Left colon (tissue), 2 donors: ENCODE measurements at places on chromosomes 13 and 19. TPM values are rescaled to one million over a fixed set of nuclear protein-coding genes. Genes with fewer than 3 reads are reported as not detected.

DNA sequence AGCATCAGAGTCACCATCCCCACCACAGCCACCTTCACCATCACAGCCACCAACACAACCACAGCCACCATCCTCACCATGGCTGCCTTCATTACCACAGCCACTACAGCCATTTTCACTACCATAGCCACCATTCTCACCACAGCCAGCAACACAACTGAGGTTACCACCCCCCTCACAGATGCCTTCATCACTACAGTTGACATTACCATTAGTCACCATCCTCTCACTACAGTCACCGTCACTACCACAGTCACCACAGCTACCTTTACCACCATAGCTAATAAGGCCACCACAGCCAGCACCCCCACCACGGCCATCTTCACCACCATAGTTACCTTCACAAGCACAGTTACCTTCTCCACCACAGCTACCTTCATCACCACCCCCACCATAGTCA lies 269.6 kb downstream of the DNAJC15 start:
- DNase-seq: no peak

DNA sequence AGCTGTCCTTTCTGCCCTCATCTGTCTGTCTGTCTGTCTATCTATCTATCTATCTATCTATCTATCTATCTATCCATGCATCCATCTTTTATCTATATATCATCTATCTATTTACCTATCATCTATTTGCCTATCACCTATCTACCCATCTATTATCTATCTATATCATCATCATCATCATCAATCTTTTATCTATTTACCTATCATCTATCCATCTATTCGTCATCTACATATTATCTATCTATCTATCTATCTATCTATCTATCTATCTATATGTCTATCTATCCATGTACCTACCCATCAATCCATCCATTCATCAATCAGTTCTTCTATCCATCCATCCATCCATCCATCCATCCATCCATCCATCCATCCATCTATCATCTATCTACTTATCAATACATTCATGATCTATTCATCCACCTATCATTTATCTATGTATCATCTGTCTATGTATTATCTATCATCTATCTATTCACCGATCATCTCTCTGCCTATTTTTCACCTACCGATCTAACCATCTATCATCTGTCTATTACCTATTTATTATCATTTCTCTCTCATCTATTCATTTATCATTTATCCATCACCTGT lies 49.2 kb upstream of the ADGRE1 start:
- no peak for DNase-seq

GRCh38 chr19:34651747-34652146 lies 25.2 kb downstream of the SCGB2B2 start:
- no peak for DNase-seq

DNA sequence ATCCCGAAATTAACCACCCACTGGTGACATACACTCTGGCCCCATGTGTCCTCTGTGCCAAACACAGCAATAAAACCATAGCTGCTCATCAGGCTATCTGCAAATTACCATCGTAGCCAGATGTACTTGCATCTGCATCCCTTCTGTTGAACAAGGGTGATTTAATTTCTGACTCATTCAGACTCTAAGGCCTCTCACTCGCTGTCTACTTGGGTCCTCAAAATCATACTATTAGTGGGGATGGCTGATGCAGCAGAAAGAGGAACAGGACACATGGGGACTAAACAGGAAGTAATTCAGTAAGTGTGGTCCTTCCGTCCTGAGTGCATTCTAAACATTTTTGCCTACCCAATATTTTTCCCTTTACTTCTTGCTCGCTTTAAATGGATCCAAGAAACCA lies 2275.0 kb upstream of the PCDH20 start:
- DNase-seq: no peak

DNA sequence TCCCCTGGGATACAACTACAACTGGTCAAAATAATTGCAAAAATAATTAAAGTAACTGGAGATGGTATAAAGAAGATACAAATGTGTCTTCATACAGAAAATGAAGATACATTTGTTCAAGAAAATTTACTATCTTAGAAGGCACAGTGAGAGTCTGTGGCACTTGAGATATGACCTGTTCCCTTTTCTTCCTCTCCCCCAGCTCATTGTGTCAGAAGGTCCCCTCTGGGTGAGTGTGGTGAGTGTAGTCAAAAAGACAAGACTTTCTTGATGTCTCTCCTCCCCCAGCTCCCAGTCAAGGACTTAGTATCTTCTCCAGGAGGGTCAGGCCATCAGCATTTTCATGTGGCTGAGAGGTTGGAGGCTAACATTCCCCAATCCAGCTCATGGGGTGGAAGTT lies 51.7 kb downstream of the EDNRB start:
- no peak for DNase-seq

GRCh38 chr19:15934332-15935078 lies at the start of gene CYP4F11:
Gene CYP4F11, minus strand, starts transcription at chr19:15934529. Its CDS starts 121 bp downstream, at chr19:15934408.
- DNase-seq: peak; percentile 95

- DNase-seq: peak; percentile 78
These were observed 152.4 kb downstream of the LMO7 start for GRCh38 chr13:75788481-75788981.

GRCh38 chr13:76812206-76812897 lies 73.9 kb downstream of the KCTD12 start:
- no peak for DNase-seq

DNA sequence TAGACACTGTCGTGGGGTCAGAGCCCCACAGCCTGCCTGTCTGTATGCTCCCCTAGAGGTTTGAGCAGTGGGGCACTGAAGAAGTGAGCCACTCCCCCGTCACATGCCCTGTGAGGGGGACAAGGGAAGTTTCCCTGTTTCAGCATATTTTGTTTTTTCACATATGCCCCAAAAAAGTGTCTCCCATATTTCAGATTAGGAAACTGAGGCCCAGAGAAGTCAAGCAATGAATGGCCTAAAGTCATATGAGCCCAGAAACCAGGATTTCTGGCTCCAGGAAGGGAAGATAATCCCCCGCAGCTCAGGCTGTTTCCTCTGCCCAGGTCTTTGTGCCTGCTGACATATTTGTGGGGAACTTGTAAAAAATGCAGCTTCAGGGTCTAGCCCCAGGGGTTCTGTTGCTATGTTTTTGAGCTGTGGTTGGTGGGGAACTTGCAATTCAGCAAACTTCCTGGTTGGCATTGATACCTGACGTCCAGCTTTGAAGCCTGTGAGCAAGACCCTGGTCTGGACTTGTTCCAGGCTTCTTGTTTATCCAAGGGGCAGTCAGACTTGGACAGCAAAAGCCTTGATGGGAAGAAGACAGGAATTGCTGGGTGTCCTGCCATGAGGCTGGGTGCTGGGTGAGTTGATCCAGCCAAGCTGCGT lies 9.5 kb downstream of the RASL11A start:
- DNase-seq: no peak

DNA sequence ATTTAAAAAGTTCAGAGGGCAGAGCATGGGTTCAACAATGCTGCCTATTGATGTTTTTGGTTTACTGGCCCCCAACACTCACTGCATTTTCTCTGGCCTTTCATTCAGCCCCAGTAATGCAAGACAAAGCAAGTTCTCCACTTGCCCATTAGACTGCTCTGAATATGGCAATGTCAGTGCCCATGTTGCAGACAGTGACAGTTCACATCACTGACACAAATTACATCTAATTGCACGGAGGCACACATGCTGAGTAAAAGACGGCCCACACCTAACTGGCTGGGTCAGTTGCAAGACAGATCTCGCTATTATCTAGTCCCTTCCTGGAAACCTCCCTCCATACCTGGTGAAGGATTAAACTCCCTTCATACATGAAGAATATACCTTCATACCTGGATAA lies 54.0 kb downstream of the ENOX1 start:
- no peak for DNase-seq

DNA sequence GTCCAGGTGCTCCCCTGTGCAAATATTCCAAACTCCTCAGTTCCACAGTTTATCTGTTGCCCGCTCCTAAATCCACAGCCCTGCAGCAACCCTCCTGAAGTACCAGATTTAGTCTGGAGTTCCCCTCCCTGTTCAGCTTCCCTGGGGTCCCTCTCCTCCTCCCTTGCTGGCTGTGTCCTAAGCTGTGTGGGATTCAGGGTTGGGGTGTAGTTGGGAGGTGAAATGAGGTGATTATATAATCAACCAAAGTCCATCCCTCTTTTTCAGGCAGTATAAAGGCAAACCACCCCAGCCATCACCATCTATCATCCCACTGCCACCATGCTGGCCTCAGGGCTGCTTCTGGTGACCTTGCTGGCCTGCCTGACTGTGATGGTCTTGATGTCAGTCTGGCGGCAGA lies at the start of gene CYP2A13:
Gene CYP2A13 (plus strand): TSS at position 301 of the 400 bp plus-strand sequence. CDS start 21 bp downstream, at position 322.
- no peak for DNase-seq

GRCh38 chr19:14198384-14199376 lies 7.3 kb downstream of the ADGRL1 start:
- DNase-seq: no peak

DNA sequence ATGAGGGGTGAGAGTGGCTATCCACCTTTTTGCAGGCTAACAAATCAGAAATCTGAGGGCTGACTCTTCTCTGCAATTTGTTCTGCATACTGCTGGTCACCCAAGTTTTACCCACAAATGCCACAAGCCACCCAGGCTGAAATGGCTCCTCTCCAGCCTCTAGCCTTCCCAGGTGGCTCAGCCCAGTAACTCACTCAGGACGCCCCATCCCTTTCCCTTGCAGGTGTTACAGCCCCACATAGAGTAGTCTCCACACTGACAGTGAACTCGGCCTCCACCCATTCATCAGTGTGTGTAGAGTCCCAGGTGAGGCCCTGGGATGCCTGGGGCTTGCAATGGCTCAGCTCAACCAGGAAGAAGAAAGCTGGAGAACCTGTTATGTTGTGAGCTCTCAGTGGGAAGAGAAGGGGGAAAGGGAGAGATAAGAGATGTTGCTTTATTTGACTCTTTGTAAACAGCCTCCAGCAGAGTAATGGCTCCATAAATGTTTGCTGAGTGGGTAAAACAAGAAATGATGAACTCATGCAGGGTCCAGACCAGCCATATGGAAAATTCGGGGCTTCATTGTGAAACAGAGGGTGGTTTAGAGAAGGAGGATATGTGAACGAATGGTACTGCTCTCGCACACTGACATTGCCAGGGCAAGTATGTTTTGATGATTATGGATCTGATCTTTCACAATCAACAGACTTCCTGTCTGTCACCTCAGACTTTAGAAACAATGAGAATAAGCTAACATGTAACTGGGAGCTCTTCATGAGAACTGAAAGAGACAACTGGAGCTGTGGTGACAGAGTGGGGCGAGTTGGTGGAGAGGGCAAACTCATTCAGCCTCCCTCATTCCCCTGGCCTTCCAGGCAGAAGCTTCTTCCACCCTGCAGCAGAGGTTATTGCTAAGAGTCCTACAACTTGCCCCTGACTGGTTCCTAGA lies 74.2 kb upstream of the RFC3 start:
- DNase-seq: no peak

DNA sequence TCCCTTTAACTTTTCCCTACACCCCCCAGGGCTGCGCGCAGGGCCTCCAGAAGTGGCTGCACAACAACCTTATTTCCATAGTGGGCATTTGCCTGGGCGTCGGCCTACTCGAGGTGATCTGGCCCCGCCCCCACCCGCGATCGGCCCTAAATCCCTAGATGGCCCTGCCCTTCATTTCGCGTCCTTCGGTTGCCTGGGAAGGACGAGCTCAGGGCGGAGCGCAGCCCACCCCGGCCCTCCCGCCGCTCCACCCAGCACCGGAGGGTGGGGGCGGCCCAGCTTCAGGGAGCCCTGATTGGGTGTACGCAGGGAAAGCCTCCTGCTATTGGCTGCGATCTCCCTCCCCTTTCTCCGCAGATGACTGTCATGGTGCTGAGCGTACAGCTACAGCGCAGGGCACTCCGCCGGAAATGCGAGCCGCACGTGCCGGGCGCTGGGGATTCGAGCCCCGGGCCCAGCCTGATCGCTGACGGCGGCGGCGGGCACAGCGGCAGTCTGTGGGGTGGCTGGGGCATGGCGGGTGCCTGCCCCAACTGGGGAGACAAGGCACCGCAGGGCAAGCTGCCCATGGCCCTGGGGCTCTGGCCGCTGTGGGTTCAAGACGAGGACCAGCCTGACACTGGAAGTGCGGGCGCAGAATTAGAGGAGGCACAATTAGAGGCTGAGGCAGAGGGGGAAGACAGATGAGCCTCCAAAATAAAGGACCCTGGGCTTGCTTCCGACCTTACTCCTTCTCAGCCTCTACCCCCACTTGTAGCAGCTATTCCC lies 4.3 kb downstream of the CD37 start:
- DNase-seq: peak; percentile 90

DNA sequence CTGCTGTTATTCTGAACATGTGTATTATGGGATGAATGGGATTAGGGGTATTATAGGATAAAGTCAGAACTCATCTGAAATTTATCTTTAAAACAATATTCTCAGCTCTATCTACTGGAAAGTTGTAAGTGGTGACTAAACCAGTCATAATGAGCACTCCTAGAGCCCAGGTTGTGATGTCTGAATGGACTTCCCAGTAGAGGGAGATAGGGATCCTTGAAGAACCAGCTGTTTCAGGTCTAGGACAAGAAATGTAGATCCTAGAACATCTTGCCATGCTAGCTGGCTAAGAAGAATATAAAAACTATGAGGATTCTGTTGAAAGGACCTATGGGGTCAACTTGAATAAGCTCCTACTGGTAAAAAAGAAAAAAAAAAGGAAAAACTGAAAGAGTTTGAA lies 310.8 kb downstream of the SLC7A1 start:
- DNase-seq: no peak

- no peak for DNase-seq
These were observed 278.7 kb downstream of the PCDH9 start for GRCh38 chr13:66951426-66951825.

TYK2 gene
- 104 TPM for total RNA-seq

SHC2 gene
- total RNA-seq: 9.4 TPM

SBNO2 gene
- total RNA-seq: 58.6 TPM

CABP5 gene
- not detected for total RNA-seq

LILRB4 gene
- 2.1 TPM for total RNA-seq

SMIM44 gene
- total RNA-seq: 6.0 TPM

ZNF90 gene
- 3.2 TPM for total RNA-seq

TEKTIP1 gene
- total RNA-seq: 3.5 TPM

ZIK1 gene
- 1.5 TPM for total RNA-seq

ATP7B gene
- 18.5 TPM for total RNA-seq

LILRA2 gene
- 1.1 TPM for total RNA-seq

S1PR5 gene
- 0.15 TPM for total RNA-seq

INSR gene
- 81.9 TPM for total RNA-seq

ACER1 gene
- total RNA-seq: not detected

THSD1 gene
- 1.2 TPM for total RNA-seq
